ENCODE measurements at places on chromosomes 5 and 9. TPM values are rescaled to one million over a fixed set of nuclear protein-coding genes. Genes with fewer than 3 reads are reported as not detected.

Gene LURAP1L
- 0.96 TPM for total RNA-seq

Gene SUSD3
- total RNA-seq: not detected

- DNase-seq: no peak
These were observed 22.0 kb downstream of the NUP188 start for GRCh38 chr9:128969491-128969890.

GRCh38 chr5:111847052-111847925 lies 90.3 kb upstream of the NREP start:
- no peak for DNase-seq

DNA sequence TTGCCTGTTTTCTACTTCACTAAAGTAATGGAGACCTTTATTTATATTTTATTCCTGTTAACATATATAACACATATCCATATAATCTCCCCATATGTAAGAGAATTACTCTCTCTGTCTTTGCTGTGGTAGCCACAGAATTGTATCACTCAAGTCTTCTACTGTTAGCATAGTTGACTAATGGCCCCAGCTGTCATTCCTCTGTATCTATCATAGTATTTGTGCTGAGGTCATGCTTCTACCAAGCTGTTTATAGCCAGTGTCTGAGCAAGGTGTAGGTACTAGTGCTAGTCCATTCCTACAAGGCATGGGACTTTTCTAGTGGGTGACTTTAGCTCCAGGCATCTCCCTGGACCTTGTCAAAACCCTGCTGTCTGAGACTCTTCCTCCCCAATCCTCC lies 244.1 kb downstream of the KIAA0825 start:
- no peak for DNase-seq

Gene LCN10
- total RNA-seq: 0.35 TPM

Gene SPATA31E1
- not detected for total RNA-seq

DNA sequence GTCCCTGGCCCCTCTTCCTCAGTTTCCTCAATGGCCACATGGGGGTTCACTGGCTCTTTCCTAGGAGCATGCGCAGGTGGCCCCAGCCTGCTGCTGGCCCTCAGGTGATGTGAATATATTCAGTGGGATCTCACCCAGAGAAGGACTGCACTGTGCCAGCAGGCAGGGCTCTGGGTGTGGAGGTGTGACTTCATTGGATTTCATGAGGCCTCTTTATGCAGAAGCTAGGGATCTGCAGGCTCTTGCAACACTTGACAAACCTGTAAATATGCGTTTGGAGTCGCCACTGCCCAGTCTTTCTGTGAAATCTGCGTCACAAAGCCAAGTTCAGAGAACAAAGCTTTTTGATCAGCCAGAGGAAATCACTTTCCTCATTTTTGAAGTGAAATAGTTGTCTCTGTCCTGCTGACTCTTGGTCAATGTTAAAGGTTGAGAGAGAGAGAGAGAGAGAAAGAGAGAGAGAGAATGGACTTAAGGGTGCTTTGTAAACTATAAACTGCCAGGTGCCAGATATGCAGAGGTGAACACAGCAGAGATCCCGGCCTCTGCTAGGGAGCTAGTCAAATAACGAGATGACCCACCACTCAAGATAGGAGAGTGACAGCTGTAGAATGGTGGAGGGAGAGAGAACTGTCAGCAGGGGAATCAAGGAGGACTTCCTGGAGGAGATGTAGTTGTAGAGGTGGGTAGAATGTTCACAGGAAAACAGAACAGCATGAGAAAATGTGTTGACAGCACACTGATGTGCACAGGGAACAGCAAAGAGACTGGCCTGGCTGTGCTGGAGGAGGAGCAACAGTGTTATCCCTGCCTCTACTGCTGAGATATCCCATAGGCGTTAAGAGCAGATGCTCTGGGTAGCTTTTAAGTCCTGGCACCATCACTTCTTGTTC lies 167.0 kb upstream of the ZNF618 start:
- DNase-seq: no peak

Gene GRM6
- not detected for total RNA-seq

GRCh38 chr5:96636046-96636445 lies 26.1 kb upstream of the CAST start:
- DNase-seq: no peak

DNA sequence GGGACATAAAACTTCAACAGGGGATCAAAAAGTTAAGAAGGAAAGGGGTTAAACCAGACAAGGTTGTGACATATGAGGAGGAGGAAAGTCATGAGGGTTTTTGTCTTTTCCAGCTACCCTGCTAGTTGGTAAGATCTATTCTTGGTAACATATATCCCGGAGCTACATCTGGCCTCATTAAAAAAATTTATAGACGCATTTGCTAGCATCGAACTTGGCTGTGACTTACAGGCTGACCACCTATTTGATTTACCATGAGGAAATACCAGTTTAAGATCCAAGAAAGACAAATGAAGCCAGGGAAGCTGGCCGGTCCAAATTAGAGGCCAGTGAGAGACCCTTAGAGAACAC lies 87.6 kb upstream of the NIPAL4 start:
- no peak for DNase-seq

GRCh38 chr9:132597073-132597775 lies 14.8 kb downstream of the BARHL1 start:
- DNase-seq: no peak

DNA sequence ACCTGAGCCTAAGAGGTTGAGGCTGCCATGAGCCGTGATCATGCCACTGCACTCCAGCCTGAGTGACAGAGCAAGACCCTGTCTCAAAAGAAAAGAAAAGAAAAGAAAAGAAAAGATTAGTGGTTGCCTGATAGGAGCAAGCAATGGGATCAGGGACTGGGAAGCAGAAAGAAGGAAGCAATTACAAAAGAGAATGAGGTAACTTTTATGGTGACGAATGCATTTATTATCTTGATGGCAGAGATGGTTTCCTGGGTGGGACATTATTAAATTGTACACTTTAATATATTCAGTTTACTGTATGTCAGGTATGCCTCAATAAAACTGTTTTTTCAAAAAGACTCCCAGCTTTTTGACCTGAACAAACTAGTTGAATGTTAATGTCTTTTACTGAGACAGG lies 7.5 kb upstream of the PFDN1 start:
- DNase-seq: peak; percentile 52

DNA sequence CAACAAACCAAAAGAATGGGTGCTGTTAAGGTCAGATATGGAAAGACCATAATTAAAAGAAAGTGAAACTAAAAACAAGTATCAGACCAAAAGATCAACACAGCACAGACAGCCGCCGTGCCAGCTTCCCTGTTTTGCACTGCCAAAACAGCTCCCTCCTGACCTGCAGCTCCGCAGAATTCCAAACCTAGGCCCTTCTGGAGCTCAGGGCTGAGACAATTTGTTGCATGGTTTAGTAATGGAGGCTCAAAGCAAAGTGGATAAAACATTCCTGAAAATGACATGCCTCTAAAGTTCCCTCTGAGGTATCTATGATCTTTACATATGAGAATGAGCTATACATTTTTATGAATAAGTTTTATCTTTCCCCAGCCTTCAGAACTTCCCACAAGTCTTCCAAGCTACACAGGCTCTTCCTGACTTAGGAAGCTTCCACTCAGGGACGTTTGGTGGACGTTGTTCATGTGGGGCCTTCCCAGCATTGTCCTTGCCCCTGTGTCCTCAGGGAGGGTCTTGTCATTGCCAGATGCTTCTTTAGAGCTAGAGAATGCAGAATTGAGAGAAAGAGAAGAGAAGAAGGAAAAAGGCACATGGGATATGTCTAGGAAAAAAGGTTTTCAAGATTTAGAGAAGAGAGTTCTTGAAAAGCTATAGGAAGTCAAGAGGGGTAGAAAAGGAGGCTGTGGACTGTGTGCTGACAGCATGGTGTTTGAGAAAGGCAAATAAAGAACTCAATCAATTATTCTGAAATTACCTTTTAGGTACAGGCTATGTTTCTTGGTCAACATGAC lies 28.4 kb upstream of the SSBP2 start:
- no peak for DNase-seq

DNA sequence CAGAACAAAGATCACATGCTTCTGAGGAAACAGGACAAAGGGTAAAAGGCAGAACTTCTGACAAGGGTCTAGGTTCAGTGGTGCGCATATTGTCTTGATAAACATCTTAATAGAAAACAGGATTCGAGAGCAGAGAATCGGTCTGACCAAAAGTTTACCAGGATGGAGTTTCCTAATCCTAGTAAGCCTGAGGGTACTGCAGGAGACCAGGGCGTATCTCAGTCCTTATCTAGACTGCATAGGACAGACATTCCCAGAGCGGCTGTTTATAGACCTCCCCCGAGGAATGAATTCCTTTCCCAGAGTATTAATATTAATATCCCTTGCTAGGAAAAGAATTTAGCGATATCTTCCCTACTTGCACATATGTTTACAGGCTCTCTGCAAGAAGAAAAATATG lies 32.4 kb upstream of the TNFSF8 start:
- DNase-seq: no peak

DNA sequence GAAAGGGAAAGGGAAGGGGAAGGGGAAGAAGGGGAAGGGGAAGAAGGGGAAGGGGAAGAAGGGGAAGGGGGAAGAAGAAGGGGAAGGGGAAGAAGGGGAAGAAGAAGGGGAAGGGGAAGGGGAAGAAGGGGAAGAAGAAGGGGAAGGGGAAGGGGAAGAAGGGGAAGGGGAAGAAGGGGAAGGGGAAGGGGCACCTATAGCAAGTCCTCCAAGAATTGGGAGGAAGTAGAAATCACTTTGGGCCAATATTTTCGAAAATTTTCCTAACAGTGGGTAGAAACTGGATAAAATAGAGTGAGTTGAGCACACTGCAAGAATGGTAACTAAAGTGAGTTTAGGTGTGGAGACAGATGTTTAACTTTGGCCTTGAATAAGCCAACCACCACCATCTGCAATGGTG lies 915.3 kb downstream of the DNAH5 start:
- no peak for DNase-seq

Gene BTNL8
- total RNA-seq: not detected
